ENCODE measurements at places on chromosomes 6 and 20.

GRCh38 chr6:164214066-164214465 is 799.5 kb downstream of the QKI start:
- DNase-seq = no peak

GRCh38 chr6:149064001-149064659 is 253.4 kb upstream of the TAB2 start:
- DNase-seq = no peak

GRCh38 chr20:58022711-58023110 is 205.7 kb downstream of the ANKRD60 start:
- no peak for DNase-seq

GRCh38 chr6:41039060-41039998 is at the start of gene UNC5CL:
TSS of gene UNC5CL (minus strand) at chr6:41039221. CDS start at chr6:41035074, 4,147 bp downstream.
- DNase-seq = peak; percentile 35

DNA sequence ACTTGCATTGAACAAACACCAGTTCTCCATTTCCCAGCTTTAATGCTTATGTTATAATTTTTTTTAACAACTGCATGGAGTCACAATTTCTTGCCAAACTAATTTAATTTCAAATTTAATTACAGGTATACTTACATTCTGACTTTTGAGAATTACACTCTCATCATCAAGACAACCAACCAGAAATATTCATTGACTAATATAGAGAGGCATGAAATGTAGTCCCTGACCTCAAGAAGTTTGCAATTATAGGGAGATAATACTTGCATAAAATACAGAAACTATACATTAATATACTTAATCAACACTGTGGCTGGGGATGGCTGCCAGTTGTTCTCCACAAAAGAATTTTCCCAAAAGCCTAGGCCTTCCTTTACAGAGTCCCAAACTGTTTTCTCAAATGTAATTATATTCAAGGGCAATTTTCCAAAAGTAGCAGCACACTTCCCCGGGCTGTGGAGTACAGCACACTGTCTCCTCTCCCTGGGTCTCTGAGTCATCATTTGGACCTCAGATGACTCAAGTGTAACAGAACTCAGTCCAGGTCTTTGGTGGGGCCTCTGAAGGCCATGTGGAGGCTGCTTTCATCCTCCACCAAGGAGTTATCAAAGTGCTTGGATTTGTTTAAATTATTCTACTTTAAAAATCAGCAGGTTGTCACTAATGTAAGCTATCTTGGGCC is 114.1 kb downstream of the KIF16B start:
- peak; percentile 22 for DNase-seq

DNA sequence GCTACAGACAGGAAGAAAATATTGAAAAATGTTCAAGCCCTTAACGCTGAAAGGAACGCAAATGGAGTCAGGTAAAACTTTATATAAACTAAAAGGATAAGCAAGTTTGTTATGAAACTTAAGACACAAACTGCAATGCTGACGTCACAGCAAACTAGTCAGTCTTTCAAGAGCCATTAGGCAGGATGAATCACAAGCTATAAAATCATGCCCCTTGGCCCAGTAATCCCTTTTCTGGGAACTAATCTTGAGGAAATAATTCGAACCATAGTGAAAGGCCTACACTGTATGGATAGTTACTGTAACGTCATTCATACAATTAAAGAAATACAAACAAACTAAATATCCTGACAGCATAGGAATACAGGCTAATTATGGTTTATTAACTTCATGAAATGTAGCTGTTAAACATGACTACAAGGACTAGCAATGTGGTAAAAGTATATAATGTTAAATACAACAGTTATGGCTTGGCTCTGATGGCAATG is 42.7 kb upstream of the HINT3 start:
- peak; percentile 19 for DNase-seq

DNA sequence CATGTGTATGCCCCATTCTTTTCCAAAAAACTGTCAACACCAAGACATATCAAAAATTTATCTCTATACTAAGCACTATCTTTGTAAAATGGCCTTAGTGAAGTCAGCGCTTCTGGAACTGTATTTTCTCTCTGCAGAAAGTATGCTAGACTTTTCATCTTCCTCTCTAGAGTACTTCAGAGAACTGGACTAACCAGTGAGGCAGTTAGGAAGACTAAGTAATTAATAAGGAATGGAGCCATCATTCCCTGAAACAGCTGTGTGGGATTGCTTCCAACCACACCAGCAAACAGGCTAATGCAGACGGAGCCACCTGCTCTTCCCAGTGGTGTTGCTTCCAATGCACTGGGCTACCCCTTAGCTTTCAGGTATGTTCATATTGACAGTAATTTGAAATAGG is 169.1 kb upstream of the FUT9 start:
- no peak for DNase-seq

DNA sequence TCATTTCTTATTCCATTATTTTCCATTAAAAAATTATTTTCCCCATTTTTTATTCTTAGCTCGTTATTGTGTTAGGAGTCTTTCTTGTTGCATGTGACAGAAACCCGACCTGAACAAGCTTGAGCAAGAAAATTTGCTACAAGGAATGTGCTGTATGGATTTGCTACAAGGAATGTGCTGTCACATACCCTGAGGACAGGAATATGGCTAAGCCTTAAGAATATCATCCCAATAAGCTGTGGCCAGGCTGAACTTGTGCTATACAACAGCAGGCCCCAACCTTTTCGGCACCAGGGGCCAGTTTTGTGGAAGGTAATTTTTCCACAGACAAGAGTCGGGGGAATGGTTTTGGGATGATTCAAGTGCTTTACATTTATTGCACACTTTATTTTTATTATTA is 114.0 kb downstream of the TRMT11 start:
- DNase-seq = no peak
